ENCODE measurements at places on chromosomes 12 and 14.

- DNase-seq, result no peak
Measured at GRCh38 chr12:23640754-23641153, 308.7 kb downstream of the SOX5 start.

- DNase-seq, result no peak
Measured at GRCh38 chr12:62919838-62920237, 15.1 kb downstream of the PPM1H start.

DNA sequence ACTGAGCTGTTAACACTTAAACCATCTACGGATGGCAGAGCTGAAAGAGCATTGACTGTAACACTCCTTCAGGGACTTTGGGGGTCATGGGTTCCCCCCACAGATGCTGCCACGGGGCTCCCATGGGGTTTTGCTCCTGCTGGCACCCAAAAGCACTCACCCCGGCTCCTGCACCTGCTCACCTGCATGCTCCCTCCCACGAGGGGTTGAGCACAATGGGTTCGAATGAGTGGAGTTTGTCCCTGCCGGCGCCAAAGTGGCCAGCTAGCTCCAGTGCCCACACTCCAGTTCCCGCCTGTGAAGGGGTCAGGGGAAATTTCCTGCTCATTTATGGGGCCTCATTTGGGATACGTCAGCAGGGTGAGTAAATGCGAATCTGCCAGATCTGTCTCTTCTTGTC, 40.7 kb downstream of the TNFAIP2 start:
- DNase-seq, result no peak

DNA sequence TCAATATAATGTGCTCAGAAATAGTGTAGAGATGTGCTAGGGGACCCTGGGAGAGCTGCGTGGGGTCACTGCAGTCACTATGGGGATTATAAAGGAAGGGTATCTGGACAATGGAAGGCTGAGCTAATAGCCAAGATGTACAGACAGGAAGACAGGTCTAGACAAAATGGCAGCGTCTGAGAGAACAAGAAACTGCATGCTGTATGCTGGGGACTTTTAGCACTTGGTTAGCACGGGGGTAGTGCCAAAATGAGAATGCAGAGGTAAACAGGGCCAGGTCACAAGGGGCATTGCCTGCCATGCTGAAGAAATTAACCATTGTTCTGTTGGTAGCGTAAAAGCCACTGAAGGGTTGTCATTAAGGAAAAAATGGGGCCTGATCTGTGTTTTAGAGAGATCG, 308.2 kb downstream of the EMP1 start:
- DNase-seq, result no peak

DNA sequence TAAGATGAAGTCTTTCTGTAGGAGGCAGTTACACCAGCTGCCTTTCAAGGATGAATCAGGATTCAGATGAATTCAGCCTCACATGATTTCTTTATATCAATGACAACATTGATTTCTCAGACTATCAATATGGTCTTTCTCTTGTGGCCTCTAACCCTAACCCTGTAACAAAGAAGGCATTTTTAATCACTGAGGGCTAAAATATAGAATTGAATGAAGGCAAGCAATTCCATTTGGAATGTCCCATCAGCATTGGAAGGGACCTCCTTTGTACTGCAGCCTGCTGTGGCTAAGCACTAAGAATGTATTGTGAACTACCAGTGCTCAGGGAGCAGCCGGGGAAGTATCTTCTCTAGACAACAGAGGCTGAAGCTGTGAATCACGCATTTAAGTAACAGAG, 90.6 kb upstream of the FRMD6 start:
- no peak for DNase-seq

DNA sequence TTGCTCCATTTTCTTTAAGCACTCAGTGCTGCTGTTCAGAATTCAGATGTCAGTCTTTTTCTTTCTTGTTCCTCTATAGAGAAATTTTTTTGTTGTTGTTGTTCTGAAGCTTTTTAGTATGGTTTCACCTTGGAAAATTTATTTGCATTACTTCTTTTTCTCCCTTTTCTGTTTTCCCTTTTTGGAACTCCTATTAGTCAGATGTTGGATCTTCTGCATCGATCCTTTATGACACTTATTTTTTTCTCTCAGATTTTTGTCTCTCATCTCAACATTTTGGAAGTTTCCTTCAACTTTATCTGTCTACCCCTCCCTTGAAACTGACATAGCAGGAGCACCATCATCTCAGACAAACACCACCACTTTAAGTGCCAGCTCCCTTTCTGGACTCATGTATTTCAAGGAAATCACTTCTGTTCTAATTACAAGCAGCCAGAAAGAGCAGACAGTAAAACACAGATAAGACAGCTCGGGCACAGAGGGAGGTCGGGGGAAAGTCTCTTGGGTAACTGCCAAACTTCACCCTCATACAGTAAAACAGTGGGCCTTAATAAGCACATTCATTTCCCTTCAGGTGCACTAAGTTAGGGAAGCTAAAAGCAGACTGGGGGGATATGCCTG, 222.7 kb upstream of the PLXNC1 start:
- DNase-seq, result no peak

GRCh38 chr12:53973236-53974042, 513 bp downstream of the HOXC11 start:
- no peak for DNase-seq

DNA sequence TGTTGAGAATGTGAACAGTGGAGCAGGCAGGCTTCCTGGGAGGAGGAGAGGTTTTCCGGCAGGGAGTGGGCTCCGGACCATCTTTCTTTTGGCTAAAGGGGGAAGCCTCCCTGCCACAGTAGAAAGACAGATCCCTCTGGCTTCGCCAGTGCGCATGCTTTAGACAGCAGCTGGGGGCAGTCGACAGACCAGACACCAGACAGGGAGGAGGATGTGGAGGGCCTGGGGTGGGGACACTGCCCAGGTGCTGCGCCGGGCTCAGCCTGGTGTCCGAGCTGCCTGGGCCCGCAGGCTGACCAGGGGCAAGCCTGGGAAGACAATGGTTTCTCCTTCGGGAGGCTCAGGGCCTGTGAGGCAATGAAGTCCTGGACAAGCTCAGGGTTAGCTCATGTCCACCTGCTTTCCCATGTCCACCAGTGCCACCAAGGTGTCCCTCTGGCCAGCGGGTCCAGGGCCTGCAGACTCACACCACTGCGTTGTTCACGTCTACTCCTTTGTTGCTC, 67.3 kb downstream of the PRIMA1 start:
- no peak for DNase-seq

GRCh38 chr14:81382517-81383225, 17.5 kb downstream of the STON2 start:
- no peak for DNase-seq

DNA sequence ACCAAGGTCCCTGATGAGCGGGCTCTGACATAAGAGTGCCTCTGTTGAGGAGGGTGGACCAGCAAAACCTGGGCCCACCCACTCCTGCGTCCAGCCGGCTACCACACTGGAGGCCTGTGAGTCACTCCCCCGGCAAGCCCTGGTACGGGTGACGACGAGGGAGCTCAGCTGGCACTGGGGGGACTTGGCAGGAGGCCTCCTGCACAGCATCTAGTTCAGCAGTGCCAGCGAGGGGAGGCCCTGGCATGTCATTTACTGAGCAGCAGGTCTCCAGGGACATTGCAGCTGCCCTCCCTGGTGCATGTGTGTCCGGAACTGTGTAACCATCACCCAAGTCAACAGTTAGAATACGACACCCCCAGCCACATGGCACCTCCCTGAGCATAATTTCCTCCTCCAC, 24.4 kb downstream of the CD9 start:
- no peak for DNase-seq

- DNase-seq, result no peak
Measured at GRCh38 chr14:31414190-31414833, 6.0 kb downstream of the HEATR5A start.

- no peak for DNase-seq
Measured at GRCh38 chr14:95507174-95507573, 9.3 kb downstream of the SYNE3 start.

DNA sequence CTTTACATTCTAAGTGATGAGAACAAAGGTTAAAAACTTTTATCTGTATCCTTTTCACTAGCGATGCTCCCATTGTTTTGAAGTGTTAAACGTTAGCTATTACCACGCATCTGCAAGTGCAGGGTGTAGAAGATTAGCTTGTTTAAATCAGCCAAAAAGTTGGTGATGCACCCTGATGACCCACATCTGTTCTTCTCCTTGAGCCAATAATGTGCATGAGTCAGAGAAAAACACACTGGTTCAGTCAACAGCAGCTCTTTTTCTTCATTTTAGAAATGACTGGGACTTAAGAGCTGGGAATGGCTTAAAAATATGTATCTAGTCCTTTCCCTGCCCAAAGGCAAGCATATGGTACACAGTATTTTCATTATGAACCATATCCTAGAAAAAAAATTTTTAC, 323.5 kb upstream of the PDE3A start:
- DNase-seq, result no peak

GRCh38 chr12:98146043-98146442, 369.3 kb upstream of the TMPO start:
- DNase-seq, result no peak

All from stimulated activated naive CD4-positive, alpha-beta T cell treated with Interleukin-2 at 50 U/mL for 16 hours (primary cell).